ENCODE measurements at places on chromosomes 2 and 18. TPM values are rescaled to one million over a fixed set of nuclear protein-coding genes. Genes with fewer than 3 reads are reported as not detected.

The STK25 gene
- 99.3 TPM for total RNA-seq

DNA sequence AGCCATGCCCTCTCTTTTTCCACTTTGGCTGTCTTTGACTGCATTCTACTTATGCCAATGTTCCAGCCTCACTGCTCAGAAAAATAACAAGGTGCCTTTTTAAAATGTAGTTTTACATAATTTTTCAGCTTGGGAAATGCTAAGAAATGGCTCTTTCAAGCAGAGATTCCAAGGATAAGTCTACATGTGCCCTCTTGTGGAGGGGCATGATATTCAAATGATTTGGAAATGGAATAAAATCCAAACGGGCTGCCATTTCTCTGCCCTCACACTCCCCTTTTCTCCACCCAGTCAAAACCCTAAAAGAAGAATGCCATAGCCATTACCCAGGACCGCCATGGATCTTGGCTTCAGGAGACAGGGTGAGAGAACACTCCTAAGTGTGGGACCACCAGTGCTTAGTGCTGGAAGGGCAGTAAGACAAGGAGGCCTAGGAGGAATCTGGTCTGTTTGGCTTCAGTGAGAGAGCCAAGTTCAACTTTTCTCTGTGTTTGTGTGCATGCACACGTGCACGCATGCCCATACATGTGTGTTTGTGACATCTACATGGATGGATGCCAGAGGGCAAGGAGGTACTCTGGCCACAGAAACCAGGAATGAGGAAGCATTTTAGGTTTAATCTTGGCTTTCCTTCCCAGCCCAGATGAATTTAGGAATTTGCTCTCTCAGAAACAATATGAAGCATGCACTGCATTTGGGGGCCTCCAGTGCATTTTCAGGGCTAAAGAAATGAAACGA is 174.0 kb upstream of the SLC14A2 start:
- no peak for DNase-seq

DNA sequence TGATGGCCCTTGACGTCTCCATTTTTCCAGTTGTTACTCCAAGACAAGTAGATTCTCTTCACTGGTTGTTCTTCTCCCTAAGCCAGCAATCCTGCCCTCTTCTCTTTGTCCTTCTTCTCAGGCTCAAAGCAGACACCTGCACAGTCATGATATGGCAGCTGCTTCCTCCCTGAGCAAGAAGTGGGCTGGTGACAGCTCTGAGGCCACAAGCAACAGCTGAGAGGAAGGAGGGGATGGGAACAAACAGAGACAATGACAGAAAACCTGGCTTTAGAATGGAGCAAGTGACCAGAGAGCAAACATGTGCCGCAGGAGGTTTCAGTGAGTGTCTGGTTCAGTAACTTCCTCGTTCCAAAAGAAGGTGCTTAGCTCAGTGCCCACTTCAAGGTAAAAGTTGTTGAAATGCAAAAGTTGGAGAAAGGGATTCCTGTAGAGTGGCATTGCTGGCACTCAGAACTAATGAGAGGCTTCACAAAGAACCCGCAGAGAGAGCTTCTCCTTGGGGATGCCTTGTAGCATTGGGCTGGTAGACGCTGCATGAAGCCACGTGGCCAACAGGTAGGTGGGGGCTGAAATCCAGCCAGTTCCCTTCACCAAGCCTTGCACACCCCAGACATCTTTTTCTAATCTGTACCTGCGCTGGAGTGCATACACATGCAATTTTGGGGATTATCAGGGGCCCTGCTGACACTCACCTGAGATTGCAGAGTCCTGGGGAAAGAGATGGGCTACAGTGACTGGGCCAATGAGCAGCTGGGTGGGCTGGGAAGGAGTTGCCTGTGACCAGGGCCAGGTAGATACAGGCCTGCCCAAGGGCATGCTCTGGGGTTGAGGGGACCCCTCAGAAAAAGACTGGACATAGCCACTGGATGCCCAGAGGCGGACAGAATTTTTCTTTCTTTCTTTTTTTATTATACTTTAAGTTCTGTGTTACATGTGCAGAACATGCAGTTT is 153.3 kb upstream of the RAB12 start:
- no peak for DNase-seq

The UGT1A6 gene
- total RNA-seq = not detected

DNA sequence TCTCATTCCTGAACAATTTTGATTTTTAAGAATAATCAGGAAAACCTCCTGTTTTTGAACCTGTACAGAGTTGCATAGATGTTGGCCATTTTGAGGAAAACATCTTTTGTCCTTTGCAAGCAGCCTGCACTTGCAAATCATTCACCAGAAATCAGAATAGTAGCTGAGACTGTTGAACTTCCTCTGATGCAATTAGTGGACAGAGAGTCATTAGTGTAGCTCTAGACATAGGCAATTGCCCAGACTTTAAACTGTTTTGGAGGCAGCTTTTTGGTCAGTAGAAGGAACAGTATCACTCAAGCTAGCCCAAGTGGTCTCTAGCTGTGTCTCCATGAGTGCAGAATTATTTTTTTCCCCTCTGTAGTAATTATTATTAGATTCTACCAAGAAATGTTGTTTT is 326.1 kb downstream of the PIK3C3 start:
- DNase-seq = no peak

DNA sequence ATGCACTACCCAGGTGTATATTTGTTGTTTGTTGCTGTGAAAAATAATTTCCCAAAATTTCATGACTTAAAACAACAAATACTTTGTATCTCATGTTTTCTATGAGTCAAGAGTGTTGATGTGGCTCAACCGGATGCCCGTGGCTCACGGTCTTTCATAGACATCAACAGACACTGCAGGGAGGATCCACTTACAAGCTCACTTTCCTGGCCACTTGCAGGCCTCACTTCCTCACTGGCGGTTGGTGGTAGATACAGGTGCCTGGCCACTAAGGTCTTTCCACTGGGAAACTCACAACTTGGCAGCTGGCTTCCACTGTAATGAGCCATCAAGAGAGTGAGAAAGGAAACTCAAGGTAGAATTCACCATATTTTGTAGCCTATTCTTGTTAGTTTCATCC is 662.9 kb downstream of the IRS1 start:
- no peak for DNase-seq

The GALNT13 gene
- total RNA-seq = 0.15 TPM

DNA sequence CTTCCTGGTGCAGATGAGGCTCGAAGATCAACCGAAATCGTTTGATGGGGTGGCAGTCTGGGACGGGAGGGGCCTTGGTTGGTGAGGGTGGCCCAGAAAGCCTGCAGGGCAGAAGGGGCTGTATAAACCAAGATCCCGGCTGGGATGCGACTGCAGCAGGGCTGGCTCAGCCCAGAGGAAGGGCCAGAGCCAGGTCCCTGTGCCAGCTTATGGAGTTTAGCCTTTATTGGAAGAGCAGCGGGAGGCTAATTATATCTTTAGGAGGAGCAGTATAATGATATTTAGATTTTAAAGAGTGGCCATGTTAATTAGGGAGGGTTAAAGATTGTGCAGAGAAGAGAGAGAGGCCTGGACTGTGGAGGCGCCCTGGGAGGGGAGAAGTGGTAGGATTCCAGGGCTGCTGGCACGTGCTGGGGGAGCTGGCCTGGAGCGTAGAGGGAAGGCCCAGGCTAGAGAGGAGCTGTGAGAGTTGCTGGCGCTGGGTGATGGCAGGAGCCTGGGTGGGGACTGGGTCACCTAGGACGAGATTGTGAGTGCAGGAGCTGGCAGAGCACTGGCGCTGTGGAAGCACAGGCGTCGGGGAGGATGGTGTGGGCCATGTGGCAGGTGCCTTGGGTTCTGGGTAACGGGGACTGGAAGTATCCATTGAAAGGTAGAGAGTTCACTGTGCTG is 25.1 kb downstream of the TRAF3IP1 start:
- DNase-seq = peak; percentile 63

The ADRA2B gene
- 5.0 TPM for total RNA-seq

The SCYGR2 gene
- total RNA-seq = not detected

The HRH4 gene
- 0.17 TPM for total RNA-seq

- DNase-seq = no peak
Observed at GRCh38 chr2:201784563-201784962, 3.8 kb upstream of the ALS2 start.

The C1GALT1C1L gene
- total RNA-seq = 0.64 TPM

The TBR1 gene
- not detected for total RNA-seq

DNA sequence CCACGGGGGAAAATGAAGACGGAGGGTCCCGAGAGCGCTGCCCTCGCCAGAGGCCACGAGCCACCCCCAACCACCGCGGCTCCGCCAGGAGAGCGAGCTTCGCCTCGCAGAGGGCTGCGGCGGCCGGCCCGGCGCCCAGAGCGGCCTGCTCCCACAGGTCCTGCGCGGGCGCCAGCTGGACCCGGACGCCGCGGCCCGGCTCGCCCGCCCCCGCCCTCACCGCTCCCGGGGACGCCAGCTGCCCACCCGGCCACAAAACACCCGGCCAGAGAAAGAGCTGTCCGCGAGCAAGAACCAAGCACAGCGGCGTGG is 709 bp downstream of the PTPN2 start:
- DNase-seq = no peak

GRCh38 chr2:148926291-148926961 is 51.4 kb downstream of the KIF5C start:
- DNase-seq = peak; percentile 57

DNA sequence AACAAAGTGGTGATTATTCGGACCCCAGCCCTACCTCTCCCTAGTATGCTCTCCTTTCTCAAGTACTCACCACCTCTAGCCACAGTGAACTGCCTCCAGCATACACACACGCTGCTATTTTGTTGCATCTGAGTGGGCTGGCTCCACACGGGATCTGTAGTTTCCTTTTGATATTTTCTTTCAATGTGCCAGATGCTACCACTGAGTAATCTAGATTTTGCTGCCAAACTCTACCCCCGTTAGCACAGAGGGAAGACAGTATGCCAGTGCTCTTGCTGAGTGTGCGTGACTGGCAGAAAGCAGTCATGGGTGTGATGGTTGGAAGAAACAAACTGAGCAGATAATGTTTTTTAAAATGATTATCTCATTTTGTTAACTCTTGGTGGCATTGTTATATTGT is 11.6 kb downstream of the CFLAR start:
- peak; percentile 38 for DNase-seq

DNA sequence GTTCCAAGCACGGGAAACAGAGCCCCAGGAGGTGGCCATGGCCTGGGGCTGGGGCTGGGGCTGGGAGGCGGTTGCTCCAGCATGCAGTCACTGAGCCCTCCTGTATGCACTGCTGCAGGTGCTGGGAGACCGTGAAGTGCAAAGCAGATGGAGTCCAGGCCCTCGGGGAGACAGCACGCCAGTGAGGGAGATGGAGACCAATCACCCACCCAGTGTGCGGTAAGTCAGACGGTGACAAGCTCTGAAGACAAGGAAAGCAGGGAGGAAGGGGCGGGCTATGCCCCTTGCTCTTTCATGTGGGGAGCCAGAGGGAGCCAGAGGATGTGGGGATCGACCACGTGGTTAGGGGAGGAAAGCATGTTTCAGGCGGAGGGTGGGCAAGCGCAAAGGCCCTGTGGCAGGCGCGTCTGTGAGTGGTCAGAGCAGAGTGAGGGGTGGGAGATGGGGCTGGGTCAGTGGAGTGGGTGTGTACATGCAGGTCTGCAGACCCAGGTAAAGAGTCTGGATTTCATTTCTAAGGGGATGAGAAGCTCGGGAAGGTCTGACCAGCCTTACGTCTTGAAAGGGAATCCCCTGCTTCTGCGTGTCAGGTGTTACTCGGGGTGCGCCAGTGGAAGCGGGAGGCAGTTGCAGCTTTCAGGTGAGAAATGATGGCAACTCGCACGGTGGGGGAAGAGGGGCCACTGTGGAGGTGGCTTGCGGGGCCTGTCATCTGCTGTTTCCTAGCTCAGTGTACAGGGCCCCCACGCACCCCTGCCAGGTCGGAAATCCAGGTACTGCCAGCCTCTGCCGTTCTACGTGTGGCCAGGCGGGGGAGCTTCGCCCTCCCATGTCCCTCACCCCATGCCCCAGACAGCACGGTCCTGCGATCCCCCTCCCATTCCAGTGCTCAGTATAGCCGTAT is 19.4 kb downstream of the RRM2 start:
- DNase-seq = peak; percentile 55

DNA sequence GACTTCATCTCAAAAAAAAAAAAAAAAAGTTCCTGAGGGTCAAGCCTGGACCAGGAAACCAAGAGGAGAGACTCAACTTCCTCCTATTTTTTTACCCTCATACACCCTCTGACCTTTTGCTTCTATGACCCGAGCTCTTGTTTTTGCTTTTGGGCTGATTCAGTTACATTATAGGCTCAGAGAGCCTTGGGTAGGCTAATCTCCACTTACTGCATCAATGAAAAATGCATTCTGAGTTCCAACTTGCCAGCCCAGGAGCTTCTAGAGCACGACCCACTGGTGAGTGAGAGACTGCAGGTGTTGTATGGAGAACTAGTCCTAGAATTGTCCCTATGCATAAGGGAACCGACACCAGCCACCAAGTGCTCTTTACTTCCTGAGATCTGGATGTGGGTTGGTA is 91.1 kb downstream of the CABLES1 start:
- no peak for DNase-seq

The PLCL1 gene
- 100 TPM for total RNA-seq

The ANKRD30B gene
- total RNA-seq = not detected

The ANTXR1 gene
- 28.9 TPM for total RNA-seq
